ENCODE measurements at places on chromosomes 4 and X.

DNA sequence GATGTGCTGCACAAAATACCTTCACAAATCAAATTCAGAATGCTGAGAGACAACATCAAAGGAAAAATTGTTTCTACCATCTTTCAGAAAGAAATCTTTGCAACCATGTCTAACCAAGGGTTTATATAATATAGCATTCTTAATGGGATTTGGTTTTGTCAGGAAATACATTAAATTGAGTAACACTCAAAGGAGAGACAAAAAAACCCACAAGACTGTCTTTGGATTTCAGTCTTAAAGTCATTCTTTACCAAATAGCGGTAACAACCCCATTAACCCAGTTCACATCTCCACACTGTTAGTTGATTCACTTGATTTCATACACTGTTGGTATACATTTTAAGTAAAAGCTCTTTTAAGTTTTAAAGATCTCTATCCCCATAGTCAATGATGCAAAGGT is 145.7 kb upstream of the EDNRA start:
- no peaks in the 10 kb centered on the region for H3K27me3 ChIP-seq
- H3K27ac ChIP-seq, result no peak overlapping the region

GRCh38 chr4:183141997-183142396 is 42.9 kb downstream of the WWC2 start:
- no peaks in the 10 kb centered on the region for H3K36me3 ChIP-seq
- no peak for DNase-seq
- H3K4me1 ChIP-seq, result peaks cover 58% of the 10 kb centered on the region
- H3K27ac ChIP-seq, result no peak overlapping the region
- H3K27me3 ChIP-seq, result no peaks in the 10 kb centered on the region
- no peak overlapping the region for H3K4me3 ChIP-seq

- no peak overlapping the region for H3K4me3 ChIP-seq
- no peaks in the 10 kb centered on the region for H3K27me3 ChIP-seq
- no peaks in the 10 kb centered on the region for H3K36me3 ChIP-seq
Observed at GRCh38 chrX:6826856-6827255, 291.9 kb upstream of the VCX3A start.

DNA sequence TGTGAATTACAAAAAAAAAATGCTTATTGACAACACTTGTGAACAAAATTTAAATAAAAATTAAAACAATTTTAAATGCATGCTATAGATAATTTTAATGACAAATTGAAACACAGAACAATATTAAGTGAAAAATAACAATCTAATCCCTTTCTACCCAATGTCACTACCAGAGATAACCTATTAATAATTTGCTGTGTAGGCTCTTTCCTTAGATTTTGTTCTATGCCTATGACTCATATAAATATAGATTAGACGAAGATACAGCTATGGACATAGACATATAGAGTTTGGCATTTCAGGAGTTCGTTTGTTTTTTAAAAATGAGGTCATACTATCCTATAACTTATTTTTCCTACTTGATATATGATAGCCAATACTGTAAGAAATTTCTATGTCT is 18.1 kb downstream of the PLAC8 start:
- H3K4me1 ChIP-seq, result peaks cover 5% of the 10 kb centered on the region
- no peak for DNase-seq
- peaks cover 22% of the 10 kb centered on the region for H3K36me3 ChIP-seq
- peak overlapping the region; percentile 12 for H3K27ac ChIP-seq
- no peak overlapping the region for H3K4me3 ChIP-seq

DNA sequence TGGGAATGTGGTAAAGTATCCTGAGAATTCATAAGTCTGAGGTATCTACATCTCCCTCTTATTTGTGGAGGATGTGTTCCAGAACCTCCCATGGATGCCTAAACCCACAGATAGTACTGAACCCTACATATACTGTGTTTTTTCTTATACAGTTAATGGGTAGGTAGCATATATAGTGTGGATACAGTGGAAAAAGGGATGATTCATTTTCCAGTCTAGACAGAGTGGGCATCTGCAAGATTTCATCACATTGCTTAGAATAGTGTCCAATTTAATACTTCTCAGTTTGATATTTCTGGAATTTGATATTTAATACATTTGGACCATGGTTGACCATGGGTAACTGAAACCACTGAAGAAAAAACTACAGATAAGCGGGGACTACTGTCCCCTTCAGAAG is 155.0 kb upstream of the ANKRD50 start:
- no peaks in the 10 kb centered on the region for H3K27me3 ChIP-seq
- no peak overlapping the region for H3K4me3 ChIP-seq
- no peaks in the 10 kb centered on the region for H3K4me1 ChIP-seq
- H3K27ac ChIP-seq, result no peak overlapping the region
- no peak for DNase-seq

DNA sequence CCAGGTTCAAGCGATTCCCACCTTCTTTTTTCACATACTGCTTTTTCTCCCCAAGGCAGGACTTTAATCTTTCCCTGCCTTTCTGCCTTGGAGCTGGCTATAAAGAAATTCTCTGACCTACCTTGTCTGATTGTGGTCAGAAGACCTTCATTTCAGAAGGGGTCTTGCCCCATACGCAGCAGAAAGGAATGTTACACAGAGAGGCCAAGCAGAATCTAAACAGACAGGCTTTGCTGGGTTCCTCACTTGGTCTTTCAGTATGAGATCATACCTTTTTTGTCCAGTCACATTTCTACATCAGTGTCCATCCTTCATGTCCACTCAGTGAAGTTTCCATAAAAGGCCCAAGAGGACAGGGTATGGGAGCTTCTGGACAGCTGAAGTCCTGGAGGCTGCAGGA is 108.3 kb upstream of the RBPJ start:
- DNase-seq, result no peak
- H3K27ac ChIP-seq, result no peak overlapping the region
- no peaks in the 10 kb centered on the region for H3K36me3 ChIP-seq
- no peaks in the 10 kb centered on the region for H3K27me3 ChIP-seq

DNA sequence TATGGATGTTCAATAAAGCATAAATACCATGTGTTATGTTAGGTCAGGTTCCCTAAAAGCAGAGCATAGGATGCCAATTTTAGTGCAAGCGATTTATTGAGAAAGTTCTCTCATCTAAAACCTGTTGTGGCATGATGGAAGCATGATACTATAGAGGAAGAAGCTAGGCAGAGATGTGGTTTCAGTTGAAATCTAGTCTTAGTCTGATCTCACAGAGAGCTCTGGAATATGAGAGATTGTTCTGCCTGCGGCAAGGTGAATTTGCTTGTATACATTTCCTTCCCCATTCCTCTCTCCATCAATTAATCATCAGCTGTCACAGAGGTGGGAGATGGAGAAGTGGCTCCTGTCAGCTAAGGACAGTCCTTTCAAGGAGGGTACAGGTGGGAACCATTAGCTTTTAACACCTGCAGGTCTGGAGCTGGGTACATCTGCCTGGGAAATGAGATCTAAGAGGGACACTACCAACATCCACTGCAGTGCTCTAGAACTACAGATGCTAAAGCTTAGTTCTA is 252.4 kb downstream of the CFAP299 start:
- no peak overlapping the region for H3K4me3 ChIP-seq
- DNase-seq, result no peak
- H3K27ac ChIP-seq, result no peak overlapping the region
- no peaks in the 10 kb centered on the region for H3K4me1 ChIP-seq
- H3K27me3 ChIP-seq, result no peaks in the 10 kb centered on the region
- H3K36me3 ChIP-seq, result no peaks in the 10 kb centered on the region

GRCh38 chrX:46376246-46376885 is 168.9 kb downstream of the ZNF674 start:
- H3K4me1 ChIP-seq, result peaks cover 14% of the 10 kb centered on the region
- DNase-seq, result peak; percentile 57
- peak overlapping the region; percentile 81 for H3K27ac ChIP-seq

DNA sequence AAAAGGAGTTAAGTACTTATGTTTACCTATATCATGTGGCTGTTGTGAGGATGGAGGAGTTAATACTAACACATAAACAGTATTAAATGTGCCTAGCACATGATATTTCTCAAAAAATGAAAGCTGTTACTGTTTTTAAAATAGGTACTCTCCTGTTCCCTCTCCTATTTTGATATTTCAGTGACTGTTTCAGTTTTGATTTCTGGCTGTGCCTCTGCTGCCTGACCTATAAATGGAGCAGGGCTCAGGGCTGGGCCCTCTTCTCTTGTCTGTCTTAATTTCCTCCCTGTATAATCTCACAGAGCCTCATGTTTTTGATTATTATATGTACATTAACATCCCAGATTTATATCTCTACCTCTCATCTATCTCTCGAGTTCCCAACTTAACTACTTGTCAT is 93.3 kb downstream of the UGT8 start:
- no peak overlapping the region for H3K27ac ChIP-seq
- H3K27me3 ChIP-seq, result no peaks in the 10 kb centered on the region
- no peaks in the 10 kb centered on the region for H3K36me3 ChIP-seq
- DNase-seq, result no peak

Data from Panc1 (cell line).